ENCODE measurements at places on chromosomes 12 and 14.

DNA sequence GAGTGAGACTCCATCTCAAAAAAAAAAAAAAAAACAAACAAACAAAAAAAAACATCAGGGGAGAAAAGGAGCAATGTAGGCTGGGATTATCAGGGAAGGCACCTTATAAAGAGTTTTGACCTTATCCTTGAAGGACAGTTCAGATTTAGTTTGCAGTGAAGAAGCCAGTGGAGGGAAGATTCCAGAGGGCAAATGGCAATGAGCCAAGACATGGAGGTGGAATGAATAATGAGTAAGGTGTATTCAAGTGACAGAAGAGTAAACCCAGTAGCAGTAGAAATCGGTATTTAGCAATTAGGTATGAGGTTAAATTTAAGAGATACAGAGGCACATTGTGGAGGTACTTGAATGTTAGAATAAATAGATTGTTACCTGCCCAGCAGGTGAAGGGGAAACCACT lies 2.2 kb upstream of the DUSP16 start:
- no peak for DNase-seq

GRCh38 chr14:88621100-88621499 lies 58.3 kb downstream of the ZC3H14 start:
- DNase-seq = no peak

- DNase-seq = no peak
These were observed 6.5 kb upstream of the DEGS2 start for GRCh38 chr14:100165831-100166440.

DNA sequence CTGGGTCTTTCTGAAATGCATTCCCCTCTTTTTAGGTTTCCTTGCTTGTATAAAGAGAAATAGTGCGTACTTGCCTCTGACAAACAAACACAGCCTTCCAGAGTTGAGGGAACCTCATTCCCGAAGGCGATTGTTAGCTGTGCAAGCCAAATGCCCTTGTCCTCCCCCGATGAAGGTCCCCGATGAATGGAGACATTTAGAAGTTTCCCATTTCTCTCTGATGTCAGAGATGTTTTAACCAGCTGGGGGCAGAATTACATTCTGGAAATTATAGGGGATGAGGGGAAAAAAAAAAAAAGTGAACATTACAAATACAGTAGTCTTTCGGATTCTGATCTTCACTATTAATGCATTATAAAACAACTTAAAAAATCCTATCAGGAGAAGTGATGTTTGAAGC lies 366.8 kb downstream of the VRK1 start:
- DNase-seq = no peak

GRCh38 chr12:95227818-95228356 lies 10.3 kb downstream of the VEZT start:
- no peak for DNase-seq

DNA sequence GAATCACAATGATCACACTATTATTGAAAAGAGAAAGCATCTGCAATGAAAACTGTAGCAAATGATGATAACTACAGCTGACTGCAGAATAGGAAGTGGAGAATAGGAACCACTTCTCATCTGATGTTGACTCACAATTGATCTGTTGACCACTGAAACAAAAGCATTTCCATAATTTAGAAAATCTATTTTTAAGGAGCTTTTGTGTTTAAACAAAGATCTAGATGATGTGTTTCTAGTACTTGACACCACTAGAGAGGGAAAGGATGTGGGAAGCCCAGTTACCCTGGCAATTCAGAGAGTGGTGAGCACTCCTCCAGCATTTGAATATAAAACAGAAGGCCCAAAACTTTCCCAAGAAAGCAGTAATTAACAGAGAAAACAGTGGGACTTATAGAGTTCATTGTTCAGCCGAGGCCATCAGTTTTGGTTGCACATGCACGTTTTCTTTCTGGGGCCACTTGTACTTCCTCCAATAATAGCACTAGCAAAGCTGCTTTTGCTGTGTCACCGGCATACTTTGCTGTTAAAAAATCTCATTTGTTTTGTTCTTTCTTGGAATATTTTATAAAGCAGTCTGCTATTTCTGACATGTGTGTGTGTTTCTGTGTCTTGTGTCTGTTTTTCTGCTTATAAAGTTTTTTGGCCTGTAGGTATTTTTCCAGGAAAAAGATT lies 76.1 kb upstream of the HECTD1 start:
- no peak for DNase-seq

DNA sequence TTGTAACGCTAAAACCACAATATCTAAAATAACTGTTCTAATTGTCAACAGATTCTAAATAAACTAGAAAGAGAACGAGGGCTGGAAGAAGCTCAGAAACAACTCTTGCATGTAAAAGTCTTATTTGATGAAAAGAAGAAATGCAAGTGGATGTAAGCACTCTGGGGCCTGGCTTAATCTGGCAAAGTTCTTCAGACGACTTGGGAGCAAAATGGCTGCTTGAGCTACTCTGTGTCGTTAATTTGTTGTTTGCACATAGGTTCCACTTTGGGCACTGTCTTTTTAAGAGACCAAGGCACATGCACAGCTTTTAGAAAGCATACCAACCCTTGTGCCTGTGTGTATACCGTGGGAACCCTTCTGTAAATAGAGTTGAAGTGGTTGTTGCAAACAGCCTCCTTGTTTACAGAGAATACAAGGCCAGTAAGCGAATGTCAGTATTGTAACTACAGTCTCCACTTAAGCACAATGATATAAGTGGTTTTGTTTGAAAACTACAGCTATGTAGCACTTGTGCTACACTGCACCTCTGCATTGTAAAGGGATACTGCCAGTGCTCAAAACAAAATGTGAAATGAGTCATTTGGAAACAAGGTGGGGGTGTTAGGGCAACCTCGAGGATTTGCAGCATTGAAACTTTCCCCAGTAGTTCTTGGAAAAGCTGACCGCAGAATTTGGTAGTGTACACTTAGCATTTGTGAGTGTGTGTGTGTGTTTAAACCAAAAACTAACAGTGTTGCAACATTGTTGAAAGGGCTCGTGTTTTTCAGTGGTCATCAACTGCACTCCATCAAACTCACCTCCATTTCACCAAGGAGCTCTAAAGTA lies 154.3 kb downstream of the CEP83 start:
- no peak for DNase-seq

- no peak for DNase-seq
These were observed 3.3 kb upstream of the KRT18 start for GRCh38 chr12:52945389-52946232.

GRCh38 chr12:27751386-27752047 lies 28.5 kb upstream of the KLHL42 start:
- no peak for DNase-seq

GRCh38 chr14:69573205-69573830 lies 1.4 kb downstream of the CCDC177 start:
- DNase-seq = peak; percentile 1

- no peak for DNase-seq
These were observed 15.6 kb downstream of the MVK start for GRCh38 chr12:109589240-109589590.

DNA sequence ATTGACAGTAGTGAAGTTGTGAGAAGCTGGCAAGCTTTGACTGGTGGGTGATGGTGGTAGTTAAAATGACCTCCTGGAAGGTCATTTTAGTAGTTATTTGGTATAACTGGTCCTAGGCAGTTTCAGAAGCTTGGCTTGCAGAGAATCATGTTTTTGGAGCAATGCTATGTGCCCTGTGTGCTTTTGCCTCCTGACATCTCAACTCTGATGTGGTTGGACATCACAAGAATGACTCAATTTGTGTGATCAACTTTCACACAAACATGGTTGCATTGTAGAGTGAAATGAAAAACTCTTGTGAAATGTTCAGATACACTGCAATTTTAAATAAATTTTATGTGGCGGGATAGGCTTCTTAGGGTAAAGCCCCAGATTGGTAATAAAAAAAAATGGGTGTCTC lies 8.3 kb upstream of the ABCD2 start:
- DNase-seq = no peak

DNA sequence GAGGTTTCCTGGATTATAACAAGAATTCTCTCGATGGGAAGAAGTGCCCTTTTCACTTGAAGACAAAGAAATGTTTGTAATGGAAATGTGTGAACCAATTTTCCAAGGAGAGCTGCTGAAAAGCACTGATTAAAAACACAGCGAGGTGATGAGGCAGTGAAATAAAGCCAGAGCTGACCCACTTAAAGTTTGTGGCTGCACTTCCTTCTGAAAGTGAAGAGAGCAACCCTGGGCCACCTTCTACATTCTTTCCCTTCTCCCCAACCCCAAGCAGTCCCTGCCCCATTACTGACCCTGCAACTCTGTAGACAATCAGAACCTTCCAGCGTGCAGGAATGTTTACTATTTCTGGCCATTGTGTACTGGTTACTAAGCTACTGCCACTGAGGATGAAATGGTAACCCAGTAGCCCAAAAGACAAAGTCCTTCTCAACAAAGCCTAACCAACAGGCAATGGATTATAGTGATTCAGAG lies 173.9 kb downstream of the TTC7B start:
- DNase-seq = no peak

- DNase-seq = no peak
These were observed 158.3 kb upstream of the PRKD1 start for GRCh38 chr14:30085943-30086342.

GRCh38 chr12:109677279-109677691 lies 36.3 kb upstream of the FAM222A start:
- DNase-seq = no peak

- DNase-seq = no peak
These were observed 2.6 kb downstream of the DIO3 start for GRCh38 chr14:101563654-101564443.

GRCh38 chr12:31363831-31364230 lies 37.9 kb upstream of the SINHCAF start:
- DNase-seq = no peak

DNA sequence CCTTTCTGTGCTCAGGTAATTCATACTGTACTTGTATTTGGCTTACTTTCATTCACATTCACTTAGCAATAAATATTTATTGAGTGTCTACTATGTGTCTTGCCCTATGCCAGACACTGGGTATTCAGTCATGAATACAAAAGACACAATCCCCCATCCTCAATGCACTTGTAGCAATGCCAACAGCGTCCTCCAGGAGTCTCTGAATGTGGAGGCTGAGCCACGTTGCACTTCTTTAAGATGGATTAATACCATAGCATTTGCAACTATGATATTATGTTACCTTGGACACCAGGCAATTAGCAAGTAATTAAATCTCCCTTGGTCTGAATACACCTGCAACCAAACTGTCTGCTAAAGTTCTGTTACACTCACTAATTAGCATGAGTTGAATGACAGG lies 58.8 kb downstream of the OTX2 start:
- DNase-seq = no peak

DNA sequence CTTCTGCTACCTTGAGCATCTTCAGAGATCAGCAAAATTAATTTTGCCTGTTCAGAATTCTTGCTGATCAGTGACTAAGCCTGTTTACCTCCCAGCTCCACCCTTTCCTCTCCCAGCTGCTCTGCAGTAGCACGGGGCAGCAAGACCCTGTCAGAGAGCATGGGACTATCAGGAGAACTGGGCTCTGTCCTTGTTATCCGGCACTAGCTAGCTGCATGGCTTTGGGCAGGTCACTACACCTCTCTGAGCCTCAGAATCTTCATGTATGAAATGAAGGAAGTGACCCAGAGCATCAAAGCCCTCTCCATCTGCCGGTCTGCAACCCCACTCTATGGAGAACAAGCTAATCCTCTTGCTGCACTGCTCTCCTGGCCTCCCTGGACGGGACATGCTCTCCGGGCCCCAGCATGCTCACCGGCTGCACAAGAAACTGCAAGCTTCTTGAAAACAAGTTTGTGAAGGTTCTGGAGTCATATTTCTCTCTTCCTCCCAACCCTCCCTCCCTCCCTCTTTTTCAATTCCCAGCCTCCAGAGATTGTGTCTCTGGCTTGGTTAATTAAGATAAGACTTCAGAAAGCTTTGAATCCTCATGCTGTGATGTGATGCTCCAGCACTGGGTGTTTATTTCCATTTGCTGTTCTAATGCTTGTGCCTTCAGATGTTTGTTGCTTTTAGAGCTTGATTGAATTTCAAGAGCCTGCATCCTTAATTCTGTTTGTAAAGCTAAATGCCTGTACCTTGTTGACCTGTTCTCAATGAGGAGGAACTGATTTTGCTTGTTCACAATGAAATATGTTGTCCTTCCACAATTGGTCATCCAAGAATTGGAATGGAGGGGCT lies 101.1 kb downstream of the CRACR2A start:
- no peak for DNase-seq

DNA sequence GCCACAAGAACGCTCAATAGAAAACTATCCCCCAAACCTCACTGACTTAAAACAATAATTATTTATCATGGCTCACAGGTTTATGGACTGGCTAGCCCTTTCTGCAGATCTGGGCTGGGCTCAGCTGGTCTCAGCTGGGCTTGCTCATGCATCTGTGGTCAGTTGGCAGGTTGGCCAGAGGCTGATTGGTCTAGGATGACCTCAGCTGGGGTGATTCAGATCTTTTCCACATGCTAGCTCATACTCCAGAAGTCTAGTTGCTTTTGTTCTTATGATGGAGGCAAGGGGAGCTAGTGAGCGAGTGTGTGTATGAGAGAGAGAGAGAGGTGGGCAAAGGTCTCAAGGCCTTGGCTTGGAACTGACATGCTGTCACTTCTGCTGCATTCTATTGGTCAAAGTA lies 181.2 kb upstream of the NRXN3 start:
- no peak for DNase-seq

DNA sequence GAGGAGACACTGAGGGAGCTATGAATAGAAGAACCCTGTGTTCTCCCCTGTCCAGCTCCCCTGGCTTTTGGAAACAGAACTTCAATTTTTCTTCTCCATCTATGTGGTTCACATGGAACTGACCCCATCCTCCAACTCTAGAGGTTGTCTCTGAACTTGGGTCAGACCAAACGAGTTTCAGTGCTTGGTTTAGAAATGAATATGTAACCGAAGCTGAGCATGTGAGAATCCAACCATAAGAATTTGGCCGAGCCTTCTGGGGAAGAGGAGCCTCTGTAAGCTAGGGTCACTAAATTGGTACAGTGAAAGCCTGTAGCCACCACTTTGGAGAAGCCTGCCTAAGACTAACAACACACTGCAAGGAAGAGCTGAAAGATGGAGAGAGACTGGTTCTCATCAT lies 464.4 kb downstream of the ZFP36L1 start:
- DNase-seq = no peak

DNA sequence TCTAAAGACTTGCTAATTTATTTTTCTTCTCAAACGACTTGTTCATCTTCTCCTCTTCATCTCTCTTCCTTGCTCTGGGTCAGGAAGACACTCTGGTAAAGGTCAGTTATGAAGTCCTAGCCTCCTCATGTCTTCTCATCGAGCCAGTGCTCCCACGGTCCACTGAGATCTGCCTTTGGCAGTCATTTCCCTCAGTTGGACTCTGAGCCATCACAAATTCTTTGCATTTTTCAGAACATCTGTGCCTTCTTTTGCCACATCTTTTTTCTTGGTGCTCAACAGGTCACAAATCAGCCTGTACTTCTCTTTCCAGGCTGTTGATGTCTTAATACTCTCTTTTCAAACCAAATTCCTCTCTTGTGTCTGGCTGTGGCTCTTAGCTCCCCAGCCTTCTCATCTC lies 49.7 kb downstream of the IGF1 start:
- no peak for DNase-seq

- DNase-seq = no peak
These were observed 20.4 kb upstream of the ATP5MC2 start for GRCh38 chr12:53696285-53696654.

DNA sequence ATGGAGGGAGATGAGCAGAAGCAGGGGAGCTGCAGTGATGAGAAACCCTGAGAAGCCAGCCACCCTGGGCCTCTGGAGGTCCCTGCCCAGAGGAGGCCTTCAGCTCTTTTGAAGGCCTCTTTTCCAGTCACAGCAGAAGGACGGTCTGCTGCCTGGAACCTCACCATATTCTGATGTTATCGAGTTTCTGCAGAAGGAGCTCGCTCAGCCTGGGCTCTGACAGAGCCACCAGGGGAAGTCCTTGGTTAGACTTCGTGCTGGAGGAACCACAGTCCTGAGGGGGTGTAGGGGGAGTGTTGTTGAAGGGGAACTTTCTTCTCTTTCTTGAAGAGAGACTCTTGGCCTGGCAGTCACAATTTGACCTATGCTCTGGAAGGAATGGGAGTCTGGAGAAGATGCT lies 25.1 kb upstream of the BATF start:
- DNase-seq = no peak
